D341Med (cell line): ENCODE measurements at places on chromosomes 13 and 19.

GRCh38 chr19:36719687-36720556, 32.5 kb downstream of the ZNF567 start:
- no peak for DNase-seq

GRCh38 chr13:80685942-80686341, 345.0 kb upstream of the SPRY2 start:
- DNase-seq: no peak

DNA sequence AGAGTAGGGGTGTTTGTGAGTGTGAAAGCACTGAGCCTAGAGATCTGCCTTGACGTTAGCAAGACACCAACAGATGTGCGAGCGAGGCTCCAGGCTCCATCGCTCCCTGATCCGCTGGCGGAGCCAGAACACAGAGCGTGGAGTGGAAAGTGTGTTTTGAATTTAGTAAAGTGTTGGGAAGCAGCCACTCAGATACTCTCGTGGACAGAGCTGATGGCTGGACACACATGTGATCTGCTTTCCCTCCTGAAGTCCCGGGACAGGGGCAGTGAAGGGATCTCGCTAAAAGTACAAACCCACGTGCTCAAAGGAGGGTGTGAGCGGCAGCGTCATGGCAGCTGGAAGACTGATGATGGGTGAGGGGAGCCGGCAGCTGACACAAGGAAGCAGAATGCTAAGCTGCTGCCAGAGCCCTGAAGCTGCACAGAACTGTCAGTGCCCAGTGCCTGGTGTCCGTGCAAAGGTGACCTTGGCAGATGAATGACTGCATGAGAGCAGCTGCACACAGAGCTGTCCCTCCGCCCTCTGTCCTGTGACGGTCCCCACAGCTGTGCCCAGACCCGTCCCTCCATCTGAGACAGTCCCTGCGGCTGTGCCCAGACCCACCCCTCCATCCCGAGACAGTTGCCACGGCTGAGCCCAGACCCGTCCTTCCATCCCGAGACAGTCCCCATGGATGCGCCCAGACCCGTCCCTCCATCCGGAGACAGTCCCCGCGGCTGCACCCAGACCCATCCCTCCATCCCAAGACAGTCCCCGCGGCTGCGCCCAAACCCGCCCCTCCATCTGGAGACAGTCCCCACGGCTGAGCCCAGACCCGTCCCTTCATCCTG, 29.6 kb upstream of the TMEM255B start:
- DNase-seq: no peak

DNA sequence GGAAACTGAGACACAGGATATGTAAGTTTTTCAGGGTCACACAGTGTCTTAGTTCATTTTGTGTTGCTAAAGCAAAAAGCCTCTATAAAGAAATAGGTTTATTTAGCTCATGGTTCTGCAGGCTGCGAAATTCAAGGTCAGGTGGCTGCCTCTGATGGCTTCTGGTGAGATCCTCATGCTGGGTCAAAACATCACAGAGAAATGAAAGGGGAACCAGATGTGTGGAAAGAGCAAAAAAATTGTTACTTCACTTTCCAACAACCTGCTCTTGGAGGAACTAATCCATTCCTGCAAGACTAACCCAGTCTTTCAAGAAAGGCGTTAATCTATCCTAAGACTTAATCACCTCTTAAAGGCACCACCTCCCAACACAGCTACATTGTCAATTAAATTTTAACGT, 64.2 kb upstream of the UBL3 start:
- no peak for DNase-seq

GRCh38 chr19:43504426-43505185, at the start of gene PHLDB3:
Gene PHLDB3 (minus strand): TSS chr19:43504746. CDS start chr19:43504118, 628 bp downstream.
- DNase-seq: no peak

GRCh38 chr19:18978616-18979015, 37.6 kb upstream of the HOMER3 start:
- DNase-seq: no peak

DNA sequence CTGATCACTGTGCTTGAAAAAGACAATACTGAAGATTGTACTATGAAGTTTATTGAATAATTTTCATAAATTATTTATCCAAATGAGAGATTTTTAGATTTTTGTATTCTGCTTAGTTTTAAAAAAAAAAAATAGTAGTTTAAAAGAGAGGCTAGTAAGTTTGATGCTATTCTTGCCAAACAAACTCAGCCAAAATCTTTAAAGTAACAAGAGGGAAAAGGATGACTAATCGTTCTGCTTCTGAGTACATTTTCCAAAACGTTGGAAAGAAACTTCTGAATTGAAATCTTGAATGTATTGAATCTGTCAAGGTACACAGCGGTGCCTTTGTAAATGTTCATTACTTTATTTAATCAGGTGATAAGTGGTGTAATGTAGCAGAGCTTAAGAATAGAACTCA, 34.4 kb downstream of the NUP58 start:
- no peak for DNase-seq

DNA sequence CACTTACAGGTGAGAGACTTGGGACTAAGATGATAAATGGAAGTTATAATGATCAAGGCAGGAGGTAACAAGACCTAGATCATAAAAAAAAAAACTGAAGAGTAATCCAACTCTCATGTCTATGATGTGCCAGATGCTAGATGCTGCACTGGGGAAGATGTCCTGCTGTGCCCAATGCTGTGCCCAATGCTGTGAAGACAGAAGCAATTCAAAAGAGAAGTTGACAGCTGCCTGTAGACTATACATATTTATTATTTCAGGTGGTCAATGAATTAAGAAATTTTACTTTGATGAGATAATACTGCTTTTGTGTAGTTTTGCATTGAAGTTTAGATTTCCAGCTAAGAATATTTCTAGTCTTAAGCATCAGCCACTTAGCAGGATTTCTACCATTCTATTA, 21.5 kb downstream of the VWA8 start:
- no peak for DNase-seq

GRCh38 chr19:44512326-44513298, 12.3 kb upstream of the ZNF180 start:
- peak; percentile 72 for DNase-seq

DNA sequence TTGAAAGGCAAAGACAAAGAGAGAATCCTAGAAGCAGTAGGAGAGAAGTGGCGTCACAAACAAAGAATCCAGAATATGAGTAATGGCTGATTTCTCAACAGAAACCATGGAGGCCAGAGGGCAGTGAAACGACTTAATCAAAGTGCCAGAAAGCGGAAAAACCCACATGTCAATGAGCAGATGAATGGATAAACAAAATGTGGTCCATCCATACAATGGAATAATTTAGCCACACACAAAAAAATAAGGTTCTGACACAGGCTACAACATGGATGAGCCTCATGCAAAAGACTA, 52.2 kb upstream of the RANBP3 start:
- no peak for DNase-seq

DNA sequence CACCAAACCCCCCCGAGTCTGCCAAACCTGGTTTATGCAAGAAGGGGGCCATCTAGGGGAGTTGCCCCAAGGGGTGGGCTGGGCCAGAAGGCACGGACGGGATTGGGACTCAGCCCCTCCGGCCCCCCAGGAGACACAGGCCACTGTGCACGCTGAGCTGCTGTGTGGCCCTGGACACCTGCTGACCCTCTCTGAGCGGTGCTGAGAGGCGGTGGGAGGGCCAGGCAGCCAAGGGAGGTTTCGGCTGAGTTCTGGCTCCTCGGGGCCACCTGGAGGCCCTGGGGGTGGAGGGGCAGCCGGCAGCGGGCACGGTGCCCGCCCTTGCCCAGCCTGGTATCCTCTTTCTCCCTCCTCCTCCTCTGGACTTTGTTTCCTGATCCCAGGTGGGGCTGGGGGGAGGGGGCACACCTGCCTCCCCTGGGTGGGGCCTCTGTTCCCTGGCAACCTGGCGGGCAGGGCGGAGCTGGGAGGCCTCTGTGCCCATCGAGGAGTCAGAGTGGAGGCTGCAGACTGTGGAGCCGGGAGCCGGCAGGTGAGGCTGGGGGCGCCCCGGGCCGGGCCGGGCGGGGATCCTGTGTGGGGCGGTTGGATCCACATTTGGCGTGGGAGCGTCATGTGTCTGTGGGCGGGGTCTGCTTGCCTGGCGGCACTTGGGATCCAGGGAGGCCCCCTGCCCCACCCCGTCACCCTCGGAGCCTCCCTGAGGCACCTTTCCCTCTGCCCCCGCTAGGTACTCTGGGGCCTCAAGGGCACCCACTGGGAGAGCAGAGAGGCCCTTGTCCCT, at the start of gene MISP:
Gene MISP (plus strand): TSS at position 473 of the 784 bp plus-strand sequence. CDS start 5,835 bp downstream, outside the sequence.
- no peak for DNase-seq

- no peak for DNase-seq
These were observed 3.5 kb upstream of the FOSB start for GRCh38 chr19:45464274-45464673.

DNA sequence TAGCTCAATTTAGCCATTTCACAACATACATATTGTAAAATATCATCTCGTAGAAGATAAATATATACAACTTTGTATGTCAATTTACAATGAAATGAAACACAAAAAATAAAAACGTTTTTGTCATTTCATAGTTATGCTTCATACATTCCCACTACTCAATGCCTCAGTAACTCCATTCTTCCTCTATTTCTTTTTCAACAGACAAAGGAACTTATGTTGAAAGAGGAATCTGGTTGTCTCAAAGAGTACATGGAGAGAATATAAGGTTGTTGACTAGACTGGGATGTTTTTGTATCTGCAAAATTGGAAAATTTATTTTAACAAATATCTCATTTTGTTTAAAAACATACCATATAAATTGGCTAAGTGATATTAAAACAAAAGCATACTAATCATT, 12.8 kb downstream of the KCTD12 start:
- DNase-seq: no peak

DNA sequence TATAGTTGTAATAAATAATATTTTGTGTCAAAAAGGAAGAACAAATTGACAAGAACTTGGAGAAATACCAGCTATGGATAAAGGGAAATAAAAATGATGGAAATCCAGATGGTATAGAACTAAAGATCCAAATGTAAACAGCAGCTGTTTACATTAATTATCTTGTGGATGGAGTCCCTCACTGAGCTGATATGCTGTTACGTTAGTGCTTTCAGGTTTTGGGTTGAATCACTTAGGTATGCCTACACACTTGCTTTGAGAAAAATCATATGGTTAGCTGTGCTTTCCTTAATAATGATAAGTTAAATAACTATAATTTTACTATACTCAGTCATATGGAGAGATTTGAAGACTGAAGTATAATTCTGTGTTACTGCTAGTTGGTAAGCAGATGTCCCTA, 27.7 kb downstream of the WASF3 start:
- no peak for DNase-seq

DNA sequence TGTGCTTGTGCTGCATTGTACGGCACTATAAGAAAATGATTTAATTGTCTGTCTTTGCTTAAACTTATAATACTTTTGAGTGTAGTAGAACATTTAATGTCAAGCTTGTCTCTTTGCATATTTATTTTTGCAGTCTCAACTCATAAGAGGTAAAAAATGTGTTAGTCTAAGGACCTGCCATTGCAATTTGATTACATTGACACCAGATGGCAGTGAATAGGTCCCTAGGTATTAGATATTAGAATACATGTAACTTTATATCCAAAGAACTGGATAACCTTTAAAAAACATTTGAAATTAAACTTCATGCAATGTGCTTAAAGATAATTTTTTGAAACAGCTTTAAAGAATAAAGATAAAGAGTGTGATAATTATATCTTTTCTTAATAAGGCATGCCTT, 1421.3 kb downstream of the OLFM4 start:
- no peak for DNase-seq

- no peak for DNase-seq
These were observed 42.2 kb upstream of the SPACA7 start for GRCh38 chr13:112333756-112334543.

DNA sequence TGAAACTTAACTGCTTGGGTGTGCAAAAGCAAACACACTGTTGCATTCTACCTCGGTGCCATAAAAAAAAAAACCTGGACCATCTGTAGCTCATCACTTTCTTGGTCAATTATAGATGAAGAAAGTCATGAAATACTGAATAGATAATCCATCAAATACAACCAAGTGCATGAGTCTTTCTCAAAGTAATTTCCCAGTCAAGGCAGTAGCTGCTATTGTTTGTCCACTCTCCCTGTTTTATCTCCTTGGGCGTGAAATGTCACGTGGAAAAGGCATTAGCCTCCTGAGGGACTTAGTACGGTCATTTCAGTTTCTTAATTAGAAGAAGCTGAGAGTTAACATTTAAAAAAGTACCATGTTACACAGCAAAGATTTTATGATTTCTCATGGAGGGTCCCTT, 1697.9 kb downstream of the PCDH9 start:
- DNase-seq: no peak

GRCh38 chr19:10988380-10988779, 27.6 kb downstream of the SMARCA4 start:
- DNase-seq: no peak

DNA sequence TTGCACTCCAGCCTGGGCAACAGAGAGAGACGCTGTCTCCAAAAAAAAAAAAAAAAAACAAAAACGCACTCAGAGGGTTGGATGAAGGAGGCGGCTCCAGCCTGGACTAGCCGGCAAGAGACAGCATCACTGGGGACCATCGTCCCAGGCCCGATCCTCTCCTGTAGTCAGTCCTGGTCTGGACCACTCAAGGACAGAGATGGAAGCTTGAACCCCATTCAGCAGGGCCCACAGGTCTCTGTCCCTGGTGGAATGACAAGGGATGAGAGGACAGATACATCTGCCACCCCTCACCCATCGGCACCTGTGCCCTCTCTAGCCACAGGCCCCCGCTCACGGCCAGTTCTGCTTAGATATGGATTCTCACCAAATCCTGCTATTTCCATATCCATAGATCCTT, 14.0 kb downstream of the ADGRE5 start:
- DNase-seq: no peak

DNA sequence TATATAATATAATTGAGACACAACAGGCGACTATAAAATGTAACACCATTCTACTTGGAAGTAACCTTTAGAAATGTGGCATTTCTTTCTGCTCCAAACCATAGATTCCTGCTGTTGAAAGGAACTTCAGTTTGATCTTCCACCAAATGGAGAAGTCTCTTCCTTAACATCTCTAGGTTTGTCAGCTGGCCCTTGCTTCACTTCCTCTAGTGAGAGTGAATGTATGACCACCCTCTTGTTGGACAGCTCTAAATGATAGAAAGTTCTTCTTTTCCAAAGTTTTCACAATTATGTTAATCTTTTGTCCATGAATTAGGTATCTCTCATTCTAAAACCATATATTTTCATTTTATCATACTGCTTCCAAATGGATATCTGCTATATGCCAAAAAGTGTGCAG, 13.8 kb upstream of the COG6 start:
- no peak for DNase-seq

- no peak for DNase-seq
These were observed 42.6 kb downstream of the ZNF146 start for GRCh38 chr19:36257520-36257876.
